ENCODE measurements at places on chromosomes 12 and 14.

DNA sequence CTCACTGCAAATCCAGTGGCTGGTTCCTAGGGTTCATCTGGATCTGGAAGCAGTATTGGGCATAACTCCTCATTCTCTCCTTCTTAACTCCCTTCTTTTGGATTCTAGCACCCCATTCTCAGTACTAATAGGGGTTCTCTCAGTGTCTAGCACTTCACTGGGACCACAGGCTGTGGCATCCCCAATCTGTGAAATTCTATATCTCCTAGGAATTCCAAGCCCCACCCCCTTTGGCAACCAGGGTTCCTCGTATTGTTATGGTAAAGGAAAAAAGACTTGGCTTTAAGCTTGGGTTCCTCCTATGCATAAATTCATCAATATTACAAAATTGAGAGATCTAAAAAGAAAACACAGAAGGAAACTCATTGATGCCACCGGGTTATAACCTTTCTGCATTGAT is 45.0 kb upstream of the FBXO21 start:
- no peak for DNase-seq

DNA sequence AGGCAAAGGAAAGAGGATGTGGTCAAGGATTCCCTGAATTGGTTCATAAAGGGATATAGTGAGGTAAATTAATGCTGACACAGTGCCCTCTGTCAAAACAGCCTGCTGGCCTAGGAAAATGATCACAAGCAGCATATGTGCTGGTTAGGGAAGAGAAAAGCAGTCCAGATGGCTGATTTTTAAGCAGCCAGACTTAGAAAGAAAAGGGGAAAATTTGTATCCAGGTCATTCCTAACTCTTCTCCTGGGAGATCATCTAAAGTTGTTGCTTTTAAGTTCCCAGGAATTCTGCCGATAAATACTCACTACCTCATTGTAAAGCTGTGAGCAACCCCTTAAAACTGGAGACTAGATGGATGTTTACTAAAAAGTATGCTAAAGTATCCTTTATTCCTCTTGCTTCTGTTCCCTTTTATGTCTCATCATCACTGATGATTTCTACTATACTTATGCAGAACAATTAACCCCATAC is 46.4 kb upstream of the CNOT2 start:
- DNase-seq = no peak

DNA sequence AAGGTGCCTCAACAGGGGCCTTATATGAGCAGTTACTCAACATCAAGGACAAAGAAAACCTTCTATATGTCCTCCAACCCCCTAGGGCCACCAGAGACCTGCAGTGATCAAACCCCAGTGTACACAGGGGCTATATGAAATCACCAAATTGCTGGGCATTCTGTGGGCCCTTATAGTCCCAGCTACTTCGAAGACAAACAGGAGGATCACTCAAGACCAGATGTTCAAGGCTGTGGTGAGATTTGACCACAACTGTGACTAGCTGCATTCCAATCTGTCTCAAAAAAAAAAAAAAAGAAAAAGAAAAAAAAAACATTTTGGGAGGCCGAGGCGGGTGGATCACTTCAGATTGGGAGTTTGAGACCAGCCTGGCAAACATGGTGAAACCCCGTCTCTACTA is 51.0 kb upstream of the PRB2 start:
- DNase-seq = no peak

- no peak for DNase-seq
These were observed 37.4 kb upstream of the C12orf71 start for GRCh38 chr12:27119797-27120196.

- no peak for DNase-seq
These were observed 22.0 kb downstream of the CFL2 start for GRCh38 chr14:34692348-34692747.

DNA sequence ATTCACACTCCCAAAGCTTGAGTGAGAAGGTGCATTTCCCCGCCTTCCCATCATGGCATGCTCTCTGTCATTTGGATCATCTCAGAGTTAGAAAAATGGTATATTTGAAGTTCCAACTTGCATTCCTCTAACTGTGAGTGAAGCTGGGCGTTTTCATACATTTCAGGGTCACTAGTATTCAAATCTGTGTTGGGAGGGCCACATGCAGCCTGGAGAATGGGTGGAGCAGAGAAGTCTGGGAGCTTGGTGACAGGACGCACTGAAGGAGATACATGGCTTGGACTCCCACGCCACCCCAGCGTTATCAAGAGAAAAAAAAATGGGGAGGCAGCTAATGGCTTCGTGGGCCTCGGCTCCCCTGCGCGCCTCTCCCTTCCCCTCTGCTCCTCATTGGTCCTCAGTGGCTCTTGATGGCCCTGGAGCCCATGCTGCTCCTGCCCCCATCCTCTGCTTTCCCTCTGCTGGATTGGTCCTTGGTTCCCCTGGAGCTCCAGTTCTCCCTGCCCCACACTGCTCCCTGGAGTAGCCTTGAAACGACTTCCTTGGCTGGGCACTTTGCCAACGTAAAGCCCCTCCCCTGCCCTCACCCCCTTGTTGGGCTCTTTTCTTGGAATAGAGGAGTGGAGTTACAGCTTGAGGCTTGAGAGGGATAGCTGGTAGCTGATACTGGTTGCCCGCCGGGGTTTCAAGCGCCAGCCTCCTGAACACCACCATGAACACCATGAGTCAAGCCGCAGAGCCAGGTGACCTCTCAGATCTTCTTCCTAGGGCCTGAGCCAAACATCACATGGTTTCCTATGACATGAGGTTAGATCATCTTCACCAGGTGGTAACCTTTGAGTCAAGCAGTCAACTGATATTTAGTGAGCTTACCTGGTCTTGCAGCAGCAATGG is 139.6 kb downstream of the PRKCH start:
- DNase-seq = no peak

DNA sequence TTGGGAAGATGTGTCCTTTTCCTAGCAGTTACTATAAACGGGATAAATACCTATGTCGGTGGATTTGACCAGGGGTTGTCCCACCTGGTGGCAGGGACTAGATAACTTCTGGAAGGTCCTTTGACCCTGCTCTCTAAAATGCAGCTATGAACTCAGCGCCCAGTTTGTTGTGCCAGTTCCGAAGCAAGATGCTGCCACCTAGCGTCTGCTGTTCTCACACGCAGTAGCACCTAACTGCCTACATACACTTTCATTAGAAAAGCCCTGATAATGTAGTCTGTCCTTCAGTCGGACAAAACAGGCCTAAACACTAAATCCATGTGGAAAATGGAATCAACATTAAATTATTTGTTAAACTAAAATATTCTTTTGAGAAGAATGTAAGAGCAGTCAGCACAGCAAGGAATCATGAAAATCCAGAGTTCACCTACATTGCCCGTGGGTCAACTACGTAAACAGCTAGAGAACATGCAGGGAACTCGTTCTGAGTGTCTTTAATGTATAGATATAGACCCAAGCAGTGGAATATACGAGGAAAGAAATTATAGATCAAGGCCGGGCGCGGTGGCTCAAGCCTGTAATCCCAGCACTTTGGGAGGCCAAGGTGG is 51.1 kb upstream of the CRACR2A start:
- DNase-seq = peak; percentile 72

- DNase-seq = peak; percentile 1
These were observed 406.9 kb upstream of the CLEC14A start for GRCh38 chr14:38662781-38663180.

DNA sequence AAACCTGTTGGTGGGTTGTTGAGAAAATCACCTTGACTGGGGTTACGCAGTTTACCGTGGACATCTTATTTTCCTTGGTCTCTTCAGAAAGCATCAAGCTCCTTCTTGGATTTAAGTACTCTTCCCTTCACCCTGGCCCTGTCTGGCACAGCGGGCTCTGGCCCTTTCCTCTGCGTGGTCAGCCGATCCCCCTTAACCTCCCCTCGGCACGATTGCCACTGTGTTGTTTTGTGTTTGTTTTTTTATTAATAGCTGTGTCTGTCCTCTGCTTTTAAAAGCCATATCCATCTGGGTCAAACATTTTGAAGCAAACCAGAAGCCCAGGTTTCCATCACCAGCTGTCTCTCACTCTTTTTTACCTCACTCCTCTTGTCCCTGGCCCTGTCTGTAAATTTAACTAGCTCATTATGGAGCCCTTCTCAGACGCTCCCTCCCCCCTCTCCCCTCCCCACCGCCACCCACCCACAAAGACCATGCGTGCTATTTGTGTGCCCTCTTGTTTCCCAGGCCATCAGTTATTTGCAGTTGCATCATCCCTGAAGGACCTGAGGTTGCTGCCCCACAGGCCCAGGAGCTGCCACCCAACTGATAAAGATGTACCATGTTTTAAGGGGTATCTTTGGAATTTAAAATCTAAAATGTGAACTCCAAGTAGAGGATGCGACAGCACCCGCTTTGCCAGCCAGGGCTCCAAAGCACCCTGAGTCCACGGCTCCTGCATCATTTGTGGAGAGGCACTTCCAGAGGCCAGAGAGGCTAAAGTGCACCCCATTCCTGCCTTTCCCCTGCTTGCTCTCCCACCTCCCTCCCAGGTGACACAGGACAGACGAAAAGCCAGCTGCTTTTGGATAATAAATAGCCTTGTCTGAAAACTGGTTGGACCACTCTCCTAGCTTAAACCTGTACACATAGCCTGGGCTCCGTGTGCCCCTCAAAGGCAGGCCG is 3.9 kb downstream of the BCL11B start:
- DNase-seq = no peak

- no peak for DNase-seq
These were observed 13.0 kb upstream of the TMED2 start for GRCh38 chr12:123571343-123571813.

DNA sequence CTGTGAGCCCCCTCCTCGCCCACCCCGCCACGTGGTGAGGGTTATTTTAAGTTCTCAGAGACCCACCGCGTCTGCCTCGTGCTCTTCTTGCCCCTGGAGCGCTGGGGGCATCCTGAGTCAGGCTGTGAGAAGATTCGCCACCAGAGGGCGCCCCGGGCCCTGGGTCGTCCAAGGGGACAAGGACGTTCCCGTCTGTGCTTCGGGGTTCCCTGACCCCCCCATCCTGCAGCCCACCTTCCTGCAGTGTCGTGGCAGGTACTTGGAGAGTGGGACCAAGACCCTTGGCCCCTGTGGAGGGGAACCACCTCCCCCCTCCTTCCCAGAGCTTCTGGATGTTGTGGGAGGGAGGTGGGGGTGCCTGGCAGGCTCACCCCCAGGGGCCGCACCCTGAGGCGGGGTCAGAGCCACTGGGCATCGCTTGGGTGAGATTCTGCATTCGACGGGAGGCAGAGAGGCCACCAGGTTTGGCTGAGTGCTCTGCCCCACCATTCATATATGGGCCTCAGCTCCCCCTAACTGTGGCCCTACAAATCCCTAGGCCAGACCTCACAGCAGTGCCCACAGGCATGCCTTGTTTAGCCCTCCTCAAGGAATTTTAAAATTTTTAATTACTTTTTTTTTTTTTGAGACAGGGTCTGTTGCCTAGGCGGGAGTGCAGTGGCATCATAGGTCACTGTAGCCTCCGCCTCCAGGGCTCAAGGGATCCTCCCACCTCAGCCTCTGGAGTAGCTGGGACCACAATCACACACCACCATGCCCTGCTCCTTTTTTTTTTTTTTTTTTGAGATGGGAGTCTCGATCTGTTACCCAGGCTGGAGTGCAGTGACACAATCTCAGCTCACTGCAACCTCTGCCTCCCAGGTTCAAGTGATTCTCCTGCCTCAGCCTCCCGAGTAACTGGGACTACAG is 17.0 kb downstream of the RHOF start:
- no peak for DNase-seq

- DNase-seq = no peak
These were observed 1266.2 kb downstream of the TMEM121 start for GRCh38 chr14:106792543-106792942.

- no peak for DNase-seq
These were observed 39.1 kb upstream of the DHRS7 start for GRCh38 chr14:60204104-60204842.

DNA sequence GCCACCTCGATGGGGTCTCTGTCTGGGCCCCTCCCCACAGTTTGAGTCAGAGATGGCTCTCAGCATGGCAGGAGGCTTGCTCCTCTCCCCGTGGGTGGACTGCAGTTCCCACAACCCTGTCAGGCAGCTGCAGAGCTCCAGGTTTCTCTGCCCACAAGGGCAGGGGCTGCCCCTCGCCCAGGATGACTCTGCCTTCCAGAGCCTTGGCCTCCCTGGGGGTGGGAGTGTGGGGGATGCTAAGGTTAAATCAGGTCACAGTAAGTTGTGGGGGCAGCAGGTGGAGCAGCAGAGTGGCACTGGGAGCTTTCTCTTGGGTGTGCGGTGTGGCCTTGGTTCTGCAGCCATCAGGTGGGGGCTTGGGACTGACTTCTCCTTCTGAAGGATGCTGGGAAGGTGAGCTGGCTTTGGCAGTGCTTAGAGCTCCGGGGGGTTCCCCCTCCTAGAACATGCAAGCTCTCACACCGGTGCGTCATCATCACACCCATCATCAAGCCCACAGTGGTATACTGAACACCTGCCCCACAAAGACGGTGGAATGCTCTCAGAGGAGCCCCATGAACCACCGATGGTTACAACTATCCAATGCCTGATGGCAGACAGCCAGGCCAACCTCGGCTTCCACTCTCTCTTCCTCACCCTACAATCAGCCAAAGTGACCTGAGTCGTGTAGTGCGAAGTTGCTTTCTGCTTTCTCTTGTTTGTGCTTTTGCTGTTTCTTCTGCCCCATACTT is 39.7 kb downstream of the ERH start:
- DNase-seq = no peak

DNA sequence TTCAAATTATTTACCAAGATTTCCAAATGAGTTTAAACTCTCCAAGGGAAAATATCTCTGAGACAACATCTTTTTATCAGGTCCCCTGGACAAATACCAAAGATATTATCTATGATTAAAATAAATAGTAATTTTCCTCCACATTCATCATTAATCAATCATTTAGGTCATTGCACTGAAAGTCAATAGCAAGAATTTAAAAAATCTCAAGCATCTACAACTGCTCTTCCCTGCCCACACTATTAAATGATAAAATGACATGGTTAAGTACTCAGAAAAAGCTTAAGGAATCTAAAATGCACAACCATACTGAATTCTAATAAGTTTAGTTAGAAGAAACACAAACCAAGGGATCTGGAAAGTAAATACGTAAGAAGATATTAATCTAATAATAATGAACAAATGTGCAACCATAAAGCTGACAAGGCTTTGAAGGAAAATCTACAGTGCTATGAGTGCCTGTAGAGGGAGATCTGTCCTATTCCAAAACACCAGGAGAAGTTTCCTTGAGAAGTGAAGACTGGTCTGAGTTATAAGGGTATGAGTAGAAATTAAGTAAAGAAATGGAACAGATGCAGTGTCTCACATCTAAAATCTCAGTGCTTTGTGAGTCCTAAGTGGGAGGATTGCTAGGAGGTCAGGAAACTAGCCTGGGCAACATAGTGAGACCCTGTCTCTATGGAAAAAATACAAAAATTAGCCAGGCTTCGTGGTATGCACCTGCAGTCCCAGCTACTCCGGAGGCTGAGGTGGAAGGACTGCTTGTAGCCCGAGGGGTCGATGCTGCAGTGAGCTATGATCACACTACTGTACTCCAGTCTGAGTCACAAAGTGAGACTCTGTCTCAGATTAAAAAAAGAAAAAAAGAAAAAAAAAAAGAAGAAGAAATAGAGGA is 19.2 kb downstream of the INTS13 start:
- no peak for DNase-seq

- DNase-seq = no peak
These were observed 620 bp downstream of the MMP17 start for GRCh38 chr12:131828671-131829355.
